ENCODE measurements at places on chromosomes 12 and 14.

DNA sequence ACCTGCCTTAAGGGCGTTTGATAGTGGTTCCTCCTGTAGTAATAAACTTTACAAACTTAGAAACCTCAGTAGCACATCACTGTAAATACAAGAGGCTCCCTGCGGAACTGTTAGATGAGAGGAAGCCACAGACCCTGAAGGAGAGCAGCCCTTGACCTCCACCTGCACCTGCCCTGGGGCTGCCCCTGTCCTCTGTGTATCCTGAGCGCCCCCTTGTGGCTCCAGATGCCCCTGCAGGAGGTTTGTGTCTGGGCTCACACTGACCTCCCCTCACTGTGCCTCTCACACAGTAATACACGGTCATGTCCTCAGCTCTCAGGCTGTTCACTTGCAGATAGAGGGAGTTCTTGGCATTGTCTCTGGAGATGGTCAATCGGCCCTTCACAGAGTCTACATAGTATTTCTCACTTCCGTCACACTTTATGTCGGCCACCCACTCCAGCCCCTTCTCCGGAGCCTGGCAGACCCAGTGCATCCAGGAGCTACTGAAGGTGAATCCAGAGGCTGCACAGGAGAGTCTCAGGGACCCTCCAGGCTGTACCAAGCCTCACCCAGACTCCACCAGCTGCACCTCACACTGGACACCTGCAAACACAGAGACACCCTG is 1059.8 kb downstream of the TMEM121 start:
- peak; percentile 54 for DNase-seq

GRCh38 chr12:123767613-123768012 is 5.5 kb downstream of the DNAH10 start:
- DNase-seq = no peak

GRCh38 chr12:5027046-5027821 is 16.4 kb upstream of the KCNA5 start:
- DNase-seq = no peak

GRCh38 chr12:122860854-122861586 is 25.8 kb downstream of the HIP1R start:
- no peak for DNase-seq

DNA sequence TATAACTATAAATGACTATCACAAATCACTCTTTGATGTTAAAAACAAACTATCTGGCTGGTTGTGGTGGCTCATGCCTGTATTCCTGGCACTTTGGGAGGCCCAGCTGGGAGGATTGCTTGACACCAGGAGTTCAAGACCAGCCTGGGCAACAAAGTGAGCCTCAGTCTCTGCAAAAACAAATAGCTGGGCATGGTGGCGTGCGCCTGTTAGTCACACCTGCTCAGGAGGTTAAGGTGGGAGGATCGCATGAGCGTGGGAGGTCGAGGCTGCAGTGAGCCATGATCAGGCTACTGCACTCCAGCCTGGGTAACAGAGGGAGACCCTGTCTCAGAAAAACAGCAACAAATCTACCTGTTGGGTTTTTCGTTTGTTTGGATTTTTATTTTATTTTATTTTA is 5.4 kb downstream of the TXNRD1 start:
- no peak for DNase-seq

DNA sequence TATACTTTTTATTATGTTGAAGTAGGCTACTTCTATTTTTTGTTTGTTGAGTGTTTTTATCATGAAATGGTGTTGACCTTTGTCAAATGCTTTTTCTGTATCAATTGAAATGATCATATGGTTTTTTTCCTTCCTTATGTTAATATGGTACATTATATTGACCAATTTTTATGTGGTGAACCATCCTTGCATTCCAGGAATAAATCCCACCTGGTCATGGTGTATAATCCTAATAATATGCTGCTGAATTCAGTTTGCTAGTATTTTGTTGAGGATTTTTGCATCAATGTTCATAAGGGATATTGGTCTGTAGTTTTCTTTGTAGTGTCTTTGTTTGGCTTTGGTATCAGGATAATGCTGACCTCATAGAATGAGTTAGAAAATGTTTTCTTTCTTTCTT is 10.4 kb downstream of the OR5AU1 start:
- no peak for DNase-seq

DNA sequence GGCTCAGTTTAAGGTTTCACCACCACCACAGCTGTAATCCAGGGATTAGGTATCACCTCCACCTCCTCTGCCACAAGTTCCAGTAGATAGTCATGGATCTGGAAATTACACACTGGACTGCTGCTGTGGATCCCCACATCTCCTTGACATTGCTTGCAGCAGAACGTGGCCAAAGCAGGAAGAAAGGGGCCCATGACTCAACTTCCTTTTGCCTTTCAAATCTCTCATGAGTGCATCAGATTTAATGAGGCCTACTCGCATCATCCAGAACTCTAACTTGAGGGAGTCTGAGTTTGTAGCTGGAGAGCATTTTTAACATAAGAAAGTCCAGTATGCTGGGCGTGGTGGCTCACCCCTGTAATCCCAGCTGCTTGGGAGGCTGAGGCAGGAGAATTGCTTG is 29.2 kb upstream of the TMED10 start:
- no peak for DNase-seq

DNA sequence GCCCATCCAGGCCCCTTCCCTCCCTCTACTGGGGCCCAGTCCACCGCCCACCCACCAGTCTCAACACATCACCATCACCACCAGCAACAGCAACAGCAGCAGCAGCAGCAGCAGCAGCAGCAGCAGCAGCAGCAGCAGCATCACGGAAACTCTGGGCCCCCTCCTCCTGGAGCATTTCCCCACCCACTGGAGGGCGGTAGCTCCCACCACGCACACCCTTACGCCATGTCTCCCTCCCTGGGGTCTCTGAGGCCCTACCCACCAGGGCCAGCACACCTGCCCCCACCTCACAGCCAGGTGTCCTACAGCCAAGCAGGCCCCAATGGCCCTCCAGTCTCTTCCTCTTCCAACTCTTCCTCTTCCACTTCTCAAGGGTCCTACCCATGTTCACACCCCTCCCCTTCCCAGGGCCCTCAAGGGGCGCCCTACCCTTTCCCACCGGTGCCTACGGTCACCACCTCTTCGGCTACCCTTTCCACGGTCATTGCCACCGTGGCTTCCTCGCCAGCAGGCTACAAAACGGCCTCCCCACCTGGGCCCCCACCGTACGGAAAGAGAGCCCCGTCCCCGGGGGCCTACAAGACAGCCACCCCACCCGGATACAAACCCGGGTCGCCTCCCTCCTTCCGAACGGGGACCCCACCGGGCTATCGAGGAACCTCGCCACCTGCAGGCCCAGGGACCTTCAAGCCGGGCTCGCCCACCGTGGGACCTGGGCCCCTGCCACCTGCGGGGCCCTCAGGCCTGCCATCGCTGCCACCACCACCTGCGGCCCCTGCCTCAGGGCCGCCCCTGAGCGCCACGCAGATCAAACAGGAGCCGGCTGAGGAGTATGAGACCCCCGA is 6.8 kb upstream of the RNU7-1 start:
- peak; percentile 72 for DNase-seq

- DNase-seq = no peak
These were observed 342.3 kb downstream of the PDZRN4 start for GRCh38 chr12:41530441-41530840.

DNA sequence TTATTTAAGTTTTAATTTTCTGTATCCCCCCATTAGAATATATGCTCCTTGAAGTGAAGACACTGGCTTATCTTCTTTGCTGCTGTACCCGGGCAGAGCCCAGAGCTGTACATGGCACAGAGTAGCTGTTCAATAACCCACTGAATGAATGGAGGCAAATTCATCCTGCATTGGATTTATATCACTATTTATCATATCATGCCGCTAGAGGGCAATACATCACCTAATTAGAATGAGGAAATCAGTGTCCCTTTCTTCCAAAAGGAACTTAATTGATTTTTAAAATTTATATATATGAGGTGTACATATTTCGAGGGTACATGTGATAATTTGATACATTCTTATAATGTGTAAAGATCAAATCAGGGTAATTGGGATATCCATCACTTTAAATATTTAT is 89.2 kb upstream of the TMEM260 start:
- no peak for DNase-seq

DNA sequence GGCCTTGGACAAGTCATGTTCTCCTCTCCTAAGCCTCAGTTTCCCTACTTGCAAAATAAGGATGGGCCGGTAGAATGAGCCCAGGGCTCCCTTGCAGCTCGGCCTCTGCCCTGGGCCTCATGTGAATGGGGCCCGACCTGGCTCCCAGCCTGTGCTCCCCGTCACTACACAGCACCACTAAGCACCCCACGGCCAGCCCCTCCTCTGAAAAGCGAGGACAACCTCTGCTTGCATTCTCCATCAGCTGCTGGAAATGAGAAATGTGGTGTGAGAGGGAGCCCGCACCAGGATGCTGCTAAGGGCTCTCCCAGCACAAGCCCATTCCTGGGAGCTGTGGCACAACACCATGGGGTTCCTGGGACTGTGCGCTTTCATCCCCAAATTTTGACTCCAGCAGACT is 10.2 kb downstream of the SLC25A47 start:
- DNase-seq = no peak

Data from activated CD4-positive, alpha-beta T cell treated with anti-CD3 and anti-CD28 coated beads for 4 hours (primary cell).